Tibial artery (tissue), 4 donors: ENCODE measurements at places on chromosomes 1 and 21.

GRCh38 chr1:60567256-60567655 lies 493.7 kb upstream of the C1orf87 start:
- DNase-seq, result no peak

GRCh38 chr1:57217905-57218304 lies 206.0 kb downstream of the DAB1 start:
- no peak for DNase-seq

- no peak for DNase-seq
Observed at GRCh38 chr1:100232156-100232555, 17.5 kb downstream of the DBT start.

DNA sequence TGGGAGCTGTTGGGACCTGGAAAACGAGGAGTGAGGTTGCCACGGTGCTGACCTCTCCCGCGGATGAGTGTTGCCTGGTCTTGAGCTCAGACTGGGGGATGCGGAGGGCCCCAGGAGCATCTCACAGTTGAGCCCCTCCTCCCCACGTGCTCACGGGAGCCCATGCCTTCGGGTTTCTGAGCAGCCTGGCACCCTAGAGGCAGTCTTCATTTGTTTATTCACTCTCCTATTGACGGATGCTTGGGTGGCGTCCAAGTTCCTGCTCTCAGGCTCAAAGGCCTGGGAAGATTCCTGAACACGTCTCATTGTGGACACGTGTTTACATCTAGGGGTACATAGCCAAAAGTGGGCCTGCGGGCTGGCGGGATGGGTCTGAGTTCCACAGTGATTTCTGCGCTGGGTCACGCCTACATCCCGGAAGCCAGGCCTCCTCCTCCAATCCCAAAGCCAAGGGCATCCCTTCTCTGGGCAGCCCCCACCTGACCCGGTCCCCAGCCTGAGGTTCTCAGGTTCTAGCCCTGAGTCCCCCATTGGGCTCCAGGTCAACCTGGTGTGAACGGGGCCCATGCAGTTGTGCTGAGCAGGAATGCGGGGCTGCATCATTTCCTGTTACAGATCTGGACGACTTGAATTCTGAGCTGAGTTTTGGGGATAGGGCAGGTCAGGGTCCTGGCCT lies 14.7 kb downstream of the WNT3A start:
- DNase-seq, result no peak

- DNase-seq, result peak; percentile 6
Observed at GRCh38 chr1:30476476-30476875, 246.9 kb downstream of the MATN1 start.

DNA sequence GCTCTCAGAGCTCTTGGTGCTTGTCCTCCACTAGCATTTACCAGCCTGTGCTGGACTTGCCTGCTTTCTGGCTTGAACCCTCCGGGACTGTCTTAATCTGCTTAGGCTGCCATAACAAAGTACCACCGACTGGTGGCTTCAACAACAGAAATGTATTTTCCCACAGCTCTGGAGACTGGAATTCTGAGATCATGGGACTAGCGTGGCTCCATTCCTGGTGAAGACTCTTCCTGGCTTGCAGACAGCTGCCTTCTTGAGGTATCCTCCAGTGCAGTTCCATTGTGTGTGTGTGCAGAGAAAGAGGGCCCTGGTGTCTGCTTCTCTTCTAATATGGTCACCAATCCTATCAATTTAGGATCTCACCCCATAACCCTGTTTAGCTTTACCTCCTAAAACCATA lies 22.0 kb upstream of the RCAN1 start:
- no peak for DNase-seq

DNA sequence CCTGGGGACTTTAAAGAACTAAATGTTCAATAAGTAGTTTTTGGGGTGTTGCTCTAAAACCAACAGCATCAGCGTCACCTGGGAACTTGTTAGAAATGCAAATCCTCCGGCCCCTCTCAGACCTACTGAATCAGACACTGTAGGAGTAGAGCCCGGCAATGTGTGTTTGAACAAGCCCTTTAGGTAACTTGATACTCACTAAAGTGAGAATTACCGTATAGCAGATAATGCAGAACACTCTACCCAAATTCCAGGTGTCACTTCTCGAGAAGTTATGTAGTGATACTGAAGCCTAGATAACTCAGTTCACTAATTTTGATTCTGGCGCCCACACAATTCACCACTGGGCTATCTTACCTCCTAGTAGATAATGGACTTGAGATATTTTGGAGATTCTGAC lies 3.7 kb upstream of the DPT start:
- DNase-seq, result no peak

- DNase-seq, result no peak
Observed at GRCh38 chr21:36513430-36513829, 33.5 kb upstream of the CLDN14 start.

DNA sequence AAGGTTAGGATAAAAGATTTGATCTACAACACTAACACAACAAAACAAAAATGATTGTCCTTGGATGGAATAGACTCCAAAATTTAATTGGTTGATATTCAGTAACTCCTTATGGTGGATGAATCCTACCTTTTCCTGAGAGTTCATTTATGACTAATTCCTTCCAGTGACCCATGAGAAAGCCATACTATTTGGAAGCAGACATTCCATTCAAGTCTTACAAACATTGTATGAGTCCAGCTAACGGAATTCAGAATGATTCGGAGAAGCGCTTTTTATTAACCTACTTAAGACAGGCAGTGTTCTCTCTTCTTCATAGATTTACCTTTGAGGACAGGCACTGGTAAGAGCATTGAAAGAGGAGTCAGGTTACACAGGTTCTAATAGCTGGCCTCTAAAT lies 155.6 kb upstream of the ZNF648 start:
- DNase-seq, result no peak
